PC-3 (cell line): ENCODE measurements at places on chromosomes 3 and 15.

DNA sequence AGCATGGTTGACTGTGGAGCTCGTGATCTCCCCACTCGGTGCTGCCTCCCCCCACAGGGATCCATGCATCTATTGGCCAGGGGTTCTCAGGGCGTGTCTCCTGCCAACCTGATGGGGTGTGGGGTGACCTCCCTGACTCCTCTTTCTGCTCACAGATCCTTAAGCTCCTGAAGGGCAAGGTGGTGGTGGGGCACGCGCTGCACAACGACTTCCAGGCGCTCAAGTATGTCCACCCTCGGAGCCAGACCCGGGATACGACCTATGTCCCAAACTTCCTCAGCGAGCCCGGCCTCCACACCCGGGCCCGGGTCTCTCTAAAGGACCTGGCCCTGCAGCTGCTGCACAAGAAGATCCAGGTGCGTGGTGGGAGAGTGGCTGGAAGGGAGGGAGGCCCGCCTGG, 7.9 kb downstream of the AEN start:
- no peak overlapping the region for H3K4me3 ChIP-seq
- no peak for DNase-seq
- peaks cover 62% of the 10 kb centered on the region for H3K36me3 ChIP-seq
- peak overlapping the region; percentile 81; the same call in 1 of the 2 replicates for H3K27ac ChIP-seq
- no peaks in the 10 kb centered on the region for H3K27me3 ChIP-seq

DNA sequence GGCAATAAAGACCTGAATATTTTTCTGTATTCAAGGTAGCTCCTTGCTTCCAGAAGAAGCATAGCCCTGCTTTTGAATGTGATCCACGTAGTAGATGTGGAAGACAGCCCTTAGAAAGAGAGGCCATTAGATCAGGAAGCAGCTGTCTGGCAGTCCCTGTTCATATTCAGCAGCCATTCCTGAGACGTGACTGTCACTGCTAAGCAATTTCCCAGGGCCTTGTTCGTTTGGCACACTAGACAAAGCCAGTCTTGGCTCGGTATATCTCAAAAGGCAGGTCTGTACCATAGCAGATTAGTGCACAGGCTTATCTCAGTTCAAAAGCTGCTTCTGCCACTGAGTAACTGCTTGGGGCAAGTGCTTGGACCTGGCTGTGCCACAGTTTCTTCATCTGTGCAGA, 287.8 kb upstream of the MCTP2 start:
- peaks cover 7% of the 10 kb centered on the region; the same call in 1 of the 2 replicates for H3K27me3 ChIP-seq

DNA sequence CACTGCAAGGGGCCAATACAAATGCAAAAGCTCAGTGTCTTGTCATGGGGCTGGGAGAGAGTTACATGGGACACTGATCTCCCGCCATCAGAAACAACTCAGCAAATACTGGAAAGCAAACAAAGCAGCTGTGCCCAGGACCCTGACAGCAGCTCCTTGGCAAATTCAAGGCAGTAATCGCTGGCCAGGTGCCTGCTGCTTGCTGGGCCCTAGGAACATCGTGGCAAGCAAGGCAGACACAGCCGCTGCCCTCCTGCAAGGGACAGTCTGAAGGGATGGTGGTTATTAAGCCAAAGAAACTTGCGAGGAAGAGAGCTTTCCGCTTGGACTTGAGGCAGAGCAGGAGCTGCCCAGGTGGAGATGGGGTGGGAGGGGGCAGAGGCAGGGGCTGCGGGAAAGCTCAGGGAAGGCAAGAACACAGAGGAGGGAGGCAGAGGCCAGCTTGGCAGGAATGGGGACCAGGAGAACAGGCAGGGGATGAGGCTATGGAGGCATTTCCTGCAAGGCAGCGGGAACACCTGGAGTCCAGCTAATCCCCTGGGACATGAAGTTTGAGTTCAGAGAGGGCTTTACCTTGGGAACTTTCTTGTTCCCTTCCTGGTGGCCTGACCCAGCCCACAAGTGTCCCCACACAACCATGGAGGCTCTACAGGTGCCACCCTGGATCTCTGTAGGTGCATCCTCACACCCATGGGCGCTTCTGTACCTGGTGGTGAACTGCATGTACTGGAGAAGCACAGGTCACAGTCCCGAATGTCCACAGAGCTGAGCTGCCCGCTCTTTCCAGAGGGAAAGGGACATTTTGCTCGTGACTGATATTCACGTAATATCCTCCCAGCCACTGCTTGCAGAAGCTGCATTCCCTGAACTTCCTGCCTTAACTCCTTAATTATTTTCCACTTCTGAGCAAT, 78.7 kb upstream of the ATP2B2 start:
- no peak overlapping the region for H3K4me3 ChIP-seq
- DNase-seq: no peak
- H3K36me3 ChIP-seq: no peaks in the 10 kb centered on the region
- H3K27ac ChIP-seq: no peak overlapping the region
- peaks cover 79% of the 10 kb centered on the region for H3K27me3 ChIP-seq

DNA sequence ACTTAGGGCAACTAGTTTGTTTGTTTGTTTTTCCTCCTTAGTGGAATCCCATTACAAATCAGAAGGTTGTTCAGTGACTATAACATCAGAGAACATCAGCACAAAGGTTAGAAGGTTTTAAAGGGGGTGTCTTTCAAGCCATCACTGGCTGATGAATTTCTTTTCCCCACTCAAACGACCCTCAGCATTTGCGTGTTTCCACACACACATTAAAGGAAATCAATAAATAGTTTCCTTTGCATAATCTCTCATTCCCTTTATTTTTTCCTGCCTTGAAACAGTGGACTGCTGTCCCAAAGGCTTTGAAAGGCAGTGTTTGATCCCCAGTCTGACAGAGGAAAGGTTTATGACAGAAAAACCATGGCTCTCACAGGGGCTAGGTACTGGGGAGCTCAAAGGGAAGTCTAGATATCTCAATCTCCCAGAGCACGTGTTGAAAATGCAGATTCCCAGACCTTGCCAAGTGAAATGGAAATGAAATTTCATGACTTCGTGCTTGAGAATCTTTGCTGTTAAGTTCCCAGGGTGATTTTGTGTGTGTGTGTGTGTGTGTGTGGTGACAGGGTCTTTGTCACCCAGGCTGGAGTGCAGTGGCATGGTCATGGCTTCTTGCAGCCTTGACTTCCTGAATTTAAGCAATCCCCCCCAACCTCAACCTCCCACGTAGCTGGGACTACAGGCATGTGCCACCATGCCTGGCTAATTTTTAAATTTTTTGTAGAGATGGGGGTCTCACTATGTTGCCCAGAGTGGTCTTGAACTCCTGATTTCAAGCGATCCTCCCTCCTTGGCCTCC, 2.2 kb upstream of the INTS14 start:
- no peak overlapping the region for H3K27ac ChIP-seq
- H3K36me3 ChIP-seq: no peaks in the 10 kb centered on the region
- H3K27me3 ChIP-seq: no peaks in the 10 kb centered on the region
- H3K4me3 ChIP-seq: no peak overlapping the region
- peaks cover 16% of the 10 kb centered on the region for H3K4me1 ChIP-seq

- no peak for DNase-seq
- no peak overlapping the region for H3K27ac ChIP-seq
- no peaks in the 10 kb centered on the region for H3K4me1 ChIP-seq
- no peak overlapping the region for H3K4me3 ChIP-seq
- no peaks in the 10 kb centered on the region for H3K36me3 ChIP-seq
These were observed 95.5 kb downstream of the FHIT start for GRCh38 chr3:61155701-61156292.
